Hepatocyte (in vitro differentiated cells): ENCODE measurements at places on chromosomes 3 and 15.

DNA sequence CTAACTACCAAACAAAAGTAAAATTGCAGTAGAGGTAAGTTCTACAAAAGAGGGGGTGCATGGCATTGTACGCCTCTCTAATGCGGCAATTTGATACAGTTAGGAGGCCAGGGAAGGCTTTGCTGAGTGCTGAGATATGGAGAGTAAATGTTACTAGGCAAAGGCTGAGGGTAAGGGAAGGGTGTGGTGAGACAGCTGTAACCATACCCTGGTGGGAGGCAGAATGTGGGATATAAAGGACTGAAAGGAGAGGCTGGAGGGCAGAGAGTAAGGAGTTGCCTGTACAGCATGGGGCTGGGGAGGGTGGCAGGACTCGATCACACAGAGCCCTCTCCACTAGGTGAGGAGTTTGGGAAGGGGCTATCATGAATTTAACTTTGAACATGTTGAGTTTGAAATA, 106.3 kb downstream of the PDCD6IP start:
- no peak for DNase-seq

- no peak for DNase-seq
Measured at GRCh38 chr3:166435469-166436057, 598.3 kb upstream of the BCHE start.

GRCh38 chr3:156615592-156616173, 58.7 kb upstream of the TIPARP start:
- DNase-seq = no peak

DNA sequence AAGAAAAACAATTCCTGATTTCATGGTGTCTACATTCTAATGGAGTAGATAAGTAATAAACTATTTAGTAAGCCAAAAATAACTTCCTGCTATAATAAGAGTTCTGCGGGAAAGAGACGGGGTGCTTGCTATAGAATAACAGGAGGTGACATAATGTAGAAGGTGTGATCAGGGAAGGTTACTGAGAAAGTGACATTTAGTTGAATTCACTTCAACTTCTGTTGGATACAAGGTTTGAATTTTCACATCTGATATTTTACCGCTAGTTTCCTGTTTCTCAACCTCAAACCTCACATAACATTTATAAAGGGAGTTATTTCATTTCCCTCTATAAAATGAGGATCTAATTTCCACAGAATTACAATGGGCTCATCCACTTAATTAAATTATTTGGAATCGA, 102.3 kb upstream of the GBE1 start:
- no peak for DNase-seq

DNA sequence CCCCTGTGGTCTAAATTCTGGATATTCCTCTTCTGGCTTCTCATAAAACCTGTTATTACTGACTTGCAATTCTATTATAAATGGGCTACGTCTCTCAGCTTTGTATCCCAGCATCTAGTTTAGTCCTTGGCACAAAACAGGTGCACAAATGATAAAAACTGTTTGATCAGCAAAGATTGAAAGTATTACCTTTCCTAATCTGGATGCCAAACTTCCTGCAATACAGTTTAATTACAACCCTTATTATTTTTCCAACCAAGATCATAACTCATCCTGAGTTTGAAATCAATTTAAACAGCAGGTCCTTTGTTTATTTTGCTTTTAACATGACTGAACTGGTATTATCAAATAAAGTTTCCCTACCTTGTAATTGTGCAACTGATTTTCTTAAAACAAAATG, 132.6 kb downstream of the ATP1B3 start:
- DNase-seq = no peak

GRCh38 chr15:78925076-78925624, 19.7 kb downstream of the CTSH start:
- DNase-seq = no peak

GRCh38 chr3:10994306-10994705, 1.8 kb downstream of the SLC6A1 start:
- no peak for DNase-seq

DNA sequence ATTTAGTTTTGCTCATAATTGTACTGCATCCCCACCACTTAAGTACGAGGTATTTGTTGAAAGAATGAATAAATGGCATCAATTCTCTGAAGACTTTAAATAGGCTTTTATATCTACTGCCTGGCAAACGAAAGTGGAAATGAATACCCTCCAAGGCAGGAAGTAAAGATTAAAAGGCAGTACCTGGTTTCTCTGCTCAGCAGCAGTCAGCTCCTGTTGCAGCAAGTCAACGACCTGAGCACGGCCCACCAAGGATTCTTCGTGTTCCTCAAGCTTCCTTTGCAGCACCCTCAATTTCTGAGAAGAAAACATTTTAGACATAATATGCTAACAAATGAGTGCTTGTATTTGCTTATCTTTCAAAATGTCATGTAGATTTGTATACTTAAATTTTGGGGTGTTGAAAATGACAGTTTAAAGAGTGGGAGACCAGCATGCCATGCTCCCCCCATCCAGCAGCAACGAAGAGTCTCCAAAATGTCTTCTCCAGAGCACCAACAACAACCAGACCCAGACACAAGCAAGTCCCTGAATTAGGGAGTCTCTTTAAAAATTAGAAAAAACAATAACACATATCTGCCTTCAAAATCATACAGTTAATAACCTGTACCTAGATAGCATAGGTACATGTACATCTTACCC, 31.2 kb downstream of the GOLGB1 start:
- DNase-seq = no peak

DNA sequence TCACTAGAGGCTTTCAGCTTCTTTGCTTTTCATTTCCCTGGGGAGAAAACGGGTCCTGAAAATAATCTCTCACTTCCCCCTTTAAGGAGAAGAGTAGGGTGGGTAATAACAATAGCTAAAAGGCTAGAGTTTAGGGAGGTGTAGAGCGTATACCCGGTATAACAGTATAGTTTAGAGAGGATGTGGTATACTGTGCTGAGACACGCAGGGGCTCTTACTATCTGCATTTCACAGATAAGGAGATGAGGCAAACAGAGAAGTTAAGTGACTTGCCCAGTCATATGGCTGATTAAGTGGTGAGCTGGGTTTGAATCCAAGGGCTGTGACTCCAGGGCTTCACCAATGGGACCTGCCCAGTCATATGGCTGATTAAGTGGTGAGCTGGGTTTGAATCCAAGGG, 15.0 kb upstream of the KCNMB3 start:
- DNase-seq = no peak

DNA sequence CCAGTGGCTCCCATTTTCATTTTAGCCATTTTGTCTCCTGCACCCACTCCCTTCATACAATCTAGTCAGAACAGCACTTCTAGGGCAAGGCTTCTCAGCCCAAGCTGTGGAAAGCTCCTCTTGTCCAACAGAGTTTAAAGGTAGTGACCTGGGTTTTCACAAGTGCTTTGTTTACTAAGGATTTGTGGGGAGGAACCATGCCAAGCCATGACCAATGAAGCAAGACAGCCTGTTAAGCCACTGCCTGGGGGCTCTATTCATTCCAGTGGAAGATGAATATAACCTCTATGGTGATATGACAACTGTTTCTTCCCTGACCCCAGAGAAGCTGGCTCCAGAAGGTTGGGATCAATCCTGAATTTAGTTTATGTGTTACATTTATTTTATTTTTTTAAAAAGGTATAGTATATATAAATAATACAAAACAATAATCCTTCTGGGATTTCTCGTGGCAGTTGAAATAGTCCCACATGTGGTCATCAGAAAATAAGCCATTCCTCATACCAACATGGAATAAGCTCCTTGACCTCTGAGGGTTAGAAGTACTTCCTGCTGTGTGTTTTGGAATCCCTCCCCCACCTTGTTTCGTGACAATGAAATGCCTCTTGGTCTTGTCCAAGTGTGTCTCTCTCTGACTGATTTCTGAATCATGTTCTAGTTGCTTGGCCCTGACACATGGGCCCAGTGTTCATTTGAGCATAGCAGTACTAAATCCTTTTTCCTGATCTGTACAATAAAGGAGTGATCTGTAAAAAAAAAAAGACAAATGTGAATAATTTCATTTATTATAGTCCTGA, 13.3 kb upstream of the THUMPD3 start:
- peak; percentile 17 for DNase-seq

GRCh38 chr15:42911058-42911592, 9.5 kb downstream of the TTBK2 start:
- no peak for DNase-seq
